ENCODE measurements at places on chromosomes 16 and 17.

DNA sequence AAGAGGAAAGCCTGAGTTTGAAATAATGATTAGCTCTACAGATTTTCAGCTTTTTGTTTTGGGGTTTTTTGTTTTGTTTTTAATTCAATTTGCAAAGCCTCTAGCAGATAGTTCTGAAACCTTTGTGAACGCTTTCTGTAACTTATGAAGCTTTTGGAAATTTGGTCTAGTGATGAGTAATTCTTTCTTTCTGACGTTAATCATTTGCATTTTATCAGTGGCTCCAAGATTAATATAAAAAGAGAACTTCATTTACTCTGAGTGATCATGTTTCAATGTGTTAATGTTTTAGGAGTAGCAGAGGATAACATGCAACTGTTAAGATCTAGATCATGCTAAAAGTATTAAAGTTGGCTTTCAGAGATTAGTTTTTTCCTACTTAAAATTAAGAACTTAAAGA lies 160.3 kb upstream of the TBX2 start:
- DNase-seq: no peak

- no peak for DNase-seq
Measured at GRCh38 chr16:24838554-24839266, 7.1 kb upstream of the SLC5A11 start.

DNA sequence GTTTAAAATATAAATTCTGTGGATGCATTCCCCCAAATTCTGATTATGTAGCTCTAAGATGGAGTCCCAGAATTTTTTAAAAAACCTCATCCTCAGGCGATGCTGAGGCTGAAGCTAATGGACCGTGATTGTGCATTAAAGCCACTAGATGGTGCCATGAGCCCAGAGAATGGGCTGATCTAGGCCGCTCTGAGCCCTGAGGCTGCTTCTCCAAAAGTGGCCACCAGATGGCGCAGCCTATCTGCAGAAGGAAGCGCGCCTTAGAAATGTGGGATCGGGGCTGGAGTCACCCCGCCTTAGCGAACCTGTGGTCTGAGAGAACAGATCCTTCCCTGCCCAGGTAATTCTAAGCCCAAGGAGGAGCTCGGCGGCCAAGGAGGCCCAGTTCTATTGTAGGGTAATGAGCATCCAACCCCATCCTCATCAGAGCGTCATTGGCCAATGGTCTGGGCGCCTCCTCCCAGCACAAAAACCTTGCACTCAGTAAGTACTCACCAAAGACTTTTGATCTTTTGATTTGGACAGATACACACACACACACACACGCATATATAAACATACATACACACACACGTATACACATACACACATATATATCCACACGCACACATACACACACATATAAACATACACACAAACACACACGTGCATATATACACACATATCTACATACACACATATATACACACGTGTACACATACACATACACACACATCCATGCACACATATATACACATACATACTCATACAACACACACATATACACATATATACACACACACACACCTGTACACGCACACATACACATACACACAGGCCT lies 13.7 kb upstream of the MMP2 start:
- DNase-seq: peak; percentile 53

DNA sequence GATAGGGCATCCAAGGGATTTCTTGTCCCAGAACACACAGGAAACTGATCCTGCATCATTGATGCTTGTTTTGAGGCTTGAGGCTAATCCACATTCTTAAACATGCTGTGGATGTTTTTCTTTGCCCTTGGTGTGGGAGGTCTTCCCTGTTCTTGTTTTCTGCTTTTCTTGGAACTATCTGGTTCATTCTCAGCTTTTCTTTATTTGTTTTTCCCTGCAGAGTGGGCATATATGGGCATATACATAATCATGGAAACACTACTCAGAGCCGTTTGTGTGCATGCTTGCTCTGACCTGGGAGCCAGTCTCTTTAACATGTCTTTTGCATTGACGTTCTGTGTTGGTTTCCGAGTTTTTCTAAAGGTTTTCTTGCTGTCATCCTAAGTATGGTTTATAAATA lies 300.0 kb downstream of the SNX29 start:
- DNase-seq: no peak

- no peak for DNase-seq
Measured at GRCh38 chr17:37610971-37611370, 1.8 kb upstream of the SYNRG start.

- no peak for DNase-seq
Measured at GRCh38 chr16:19304750-19305149, 19.2 kb downstream of the CLEC19A start.

- DNase-seq: no peak
Measured at GRCh38 chr16:68351463-68351862, 40.6 kb downstream of the PRMT7 start.

- no peak for DNase-seq
Measured at GRCh38 chr17:64008830-64009229, 10.7 kb downstream of the PRR29 start.

DNA sequence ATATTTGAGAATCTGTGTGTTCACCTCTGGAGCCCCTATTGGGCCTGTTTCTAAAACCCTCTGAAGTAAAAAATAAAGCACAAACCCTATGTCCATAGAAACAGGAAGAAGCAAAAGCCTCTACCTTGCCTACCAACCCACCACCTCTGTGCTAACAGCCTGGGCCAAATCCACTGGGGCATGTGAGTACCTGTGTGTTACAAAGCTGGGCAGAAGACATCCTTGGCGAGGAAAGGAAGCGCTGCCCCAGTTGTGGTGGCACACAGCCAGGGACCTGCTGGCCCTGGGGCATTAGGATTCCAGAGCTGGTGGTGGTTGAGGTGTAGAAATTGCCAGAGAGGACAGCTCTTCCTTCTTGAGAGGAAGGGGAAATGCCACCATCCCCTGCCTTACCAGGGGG lies 30.0 kb downstream of the MYO18A start:
- no peak for DNase-seq

- no peak for DNase-seq
Measured at GRCh38 chr17:29156781-29157180, 23.4 kb downstream of the MYO18A start.

GRCh38 chr16:50531359-50531758 lies 16.8 kb upstream of the NKD1 start:
- no peak for DNase-seq
